ENCODE measurements at places on chromosomes 12 and 14.

DNA sequence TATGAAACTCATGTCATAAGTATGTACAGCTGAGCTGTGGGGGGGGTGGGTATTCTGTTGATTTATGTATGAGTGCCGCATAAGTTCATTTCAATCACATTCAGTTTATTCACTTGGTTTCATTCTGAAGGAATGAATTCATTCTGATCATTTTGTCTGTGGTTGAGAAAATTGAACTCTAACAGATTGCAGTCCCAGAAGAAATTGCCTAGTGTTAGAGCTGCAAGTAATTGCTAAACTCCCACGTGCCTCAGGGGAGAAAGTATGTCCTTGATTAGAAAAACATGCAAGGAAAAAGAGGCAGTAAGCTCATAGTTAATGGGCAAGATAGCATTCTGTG lies 442.4 kb upstream of the MGAT4C start:
- no peak for DNase-seq

- no peak for DNase-seq
Observed at GRCh38 chr12:119788786-119789185, 88.3 kb downstream of the CIT start.

DNA sequence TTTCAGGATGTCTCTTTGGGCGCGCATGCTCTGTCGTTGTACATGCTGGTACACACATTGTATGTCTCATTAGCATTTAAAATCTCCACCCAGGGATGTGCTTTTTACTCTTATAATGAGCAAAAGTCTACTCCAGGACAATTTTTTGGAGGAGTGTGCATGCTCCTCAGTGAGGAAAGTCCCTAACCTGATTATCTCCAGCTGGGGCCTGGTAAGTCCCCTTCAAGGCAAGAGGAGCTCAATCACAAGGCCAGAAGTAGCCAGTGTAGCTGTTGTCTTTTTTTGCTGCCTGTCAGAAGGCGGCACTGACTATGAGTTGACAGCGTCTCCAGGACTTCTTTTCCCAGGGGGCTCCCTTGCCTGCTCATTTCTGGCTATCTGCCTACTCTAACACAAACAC lies 218.3 kb upstream of the CNTN1 start:
- DNase-seq = no peak

- DNase-seq = no peak
Observed at GRCh38 chr14:81412779-81413178, 12.7 kb upstream of the STON2 start.

DNA sequence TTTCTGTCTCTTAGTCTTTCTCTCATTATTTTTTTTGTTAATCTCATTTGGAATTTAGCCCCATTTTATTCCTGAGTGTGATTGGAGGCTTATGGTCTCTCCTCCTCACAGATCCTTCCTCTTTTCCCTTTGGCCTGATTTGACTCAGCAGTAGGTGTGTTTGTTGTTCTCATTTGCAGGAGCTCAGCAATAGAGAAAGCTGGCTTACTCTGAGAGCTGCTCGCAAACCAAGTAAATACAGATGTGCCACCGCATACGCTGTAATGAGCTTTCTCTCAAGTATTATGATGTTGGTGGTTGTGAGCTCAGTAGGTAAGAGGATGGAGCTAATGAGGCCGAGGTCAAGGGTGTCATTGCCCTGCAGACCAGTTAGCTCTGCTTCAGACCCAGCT lies 206.5 kb downstream of the ETV6 start:
- no peak for DNase-seq

GRCh38 chr12:10293151-10293550 lies 14.5 kb upstream of the KLRD1 start:
- no peak for DNase-seq

- no peak for DNase-seq
Observed at GRCh38 chr12:126582231-126582630, 1517.0 kb downstream of the AACS start.

GRCh38 chr12:5220835-5221234 lies 177.2 kb downstream of the KCNA5 start:
- DNase-seq = no peak

DNA sequence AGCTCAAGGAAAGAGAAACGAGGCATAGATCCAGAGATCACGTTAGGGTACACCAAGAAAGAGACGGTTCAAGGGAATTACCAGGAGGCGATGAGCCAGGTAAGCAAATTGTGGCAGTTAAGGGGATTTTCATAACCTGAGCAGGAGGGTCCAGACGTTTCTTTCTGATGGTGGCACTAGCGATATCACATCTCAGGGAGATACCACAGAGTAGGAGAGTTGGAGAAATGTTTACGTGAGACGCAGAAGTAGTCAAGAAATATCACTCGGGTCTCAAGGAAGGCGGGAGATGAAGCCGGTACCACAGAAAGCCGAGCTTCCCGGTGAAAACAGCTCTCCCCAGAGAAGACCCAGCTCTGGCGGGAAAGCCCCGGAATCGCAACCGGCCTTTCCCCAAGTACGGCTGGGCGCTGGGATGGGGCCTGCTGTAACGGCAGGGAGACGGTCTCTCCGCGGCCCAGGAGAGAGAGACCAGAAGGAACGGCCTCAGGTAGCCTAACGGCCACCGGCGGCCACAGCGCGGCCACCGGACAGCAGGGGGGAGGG lies 485 bp downstream of the SENP1 start:
- no peak for DNase-seq

DNA sequence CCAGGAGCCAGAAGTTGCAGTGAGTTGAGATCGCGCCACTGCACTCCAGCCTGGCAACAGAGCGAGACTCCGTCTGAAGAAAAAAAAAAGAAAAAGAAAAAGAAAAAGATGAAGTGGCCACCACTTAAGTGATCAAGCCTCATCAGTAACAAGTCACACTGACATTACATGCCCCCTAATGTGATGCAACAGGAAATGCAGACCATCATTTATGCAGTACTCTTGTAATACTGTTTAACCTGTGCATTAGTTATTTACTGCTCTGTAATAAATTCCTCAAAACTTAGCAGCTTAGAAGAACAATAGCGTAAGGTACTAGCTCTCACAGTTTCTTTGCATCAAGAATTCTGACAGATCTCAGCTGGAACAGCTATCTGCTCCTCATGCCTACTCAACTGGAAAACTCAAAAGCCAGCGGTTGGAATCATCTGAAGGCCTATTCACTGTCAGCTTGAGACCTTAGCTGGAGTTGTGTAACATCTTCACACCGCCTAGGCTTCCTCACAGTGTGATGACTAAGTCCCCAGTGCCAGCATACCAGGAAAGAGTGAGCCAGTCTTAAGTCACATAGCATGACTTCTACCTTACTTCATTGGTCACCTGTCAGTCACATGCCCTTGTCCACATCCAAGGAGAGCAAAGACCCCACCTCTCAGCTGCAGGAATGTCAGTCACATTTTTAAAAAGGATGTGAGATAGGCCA lies 31.5 kb downstream of the EPS8 start:
- DNase-seq = no peak

GRCh38 chr14:54653712-54654469 lies 87.0 kb downstream of the SAMD4A start:
- no peak for DNase-seq

- DNase-seq = no peak
Observed at GRCh38 chr12:132363661-132364347, 34.4 kb upstream of the GALNT9 start.

GRCh38 chr14:54829486-54830224 lies 73.0 kb downstream of the GCH1 start:
- no peak for DNase-seq

DNA sequence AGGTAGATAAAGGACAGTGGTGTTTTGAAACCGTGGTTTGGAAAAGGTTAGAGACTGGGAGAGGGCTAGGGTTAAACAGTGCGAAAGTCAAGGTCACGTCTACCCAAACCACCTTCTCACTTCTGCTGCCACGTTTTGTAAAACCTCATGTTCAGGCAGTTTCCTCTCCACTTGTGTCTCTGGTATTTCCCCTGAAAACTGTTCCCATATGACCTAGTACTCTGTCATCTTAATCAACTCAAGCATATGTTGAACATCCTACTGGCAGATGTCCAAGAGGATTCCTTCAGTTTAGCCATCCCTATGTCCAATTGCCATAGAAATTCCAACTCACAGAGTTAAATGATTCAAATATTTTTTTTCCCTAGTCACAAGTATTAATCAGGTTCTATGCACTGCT lies 17.4 kb downstream of the CLEC4C start:
- no peak for DNase-seq

DNA sequence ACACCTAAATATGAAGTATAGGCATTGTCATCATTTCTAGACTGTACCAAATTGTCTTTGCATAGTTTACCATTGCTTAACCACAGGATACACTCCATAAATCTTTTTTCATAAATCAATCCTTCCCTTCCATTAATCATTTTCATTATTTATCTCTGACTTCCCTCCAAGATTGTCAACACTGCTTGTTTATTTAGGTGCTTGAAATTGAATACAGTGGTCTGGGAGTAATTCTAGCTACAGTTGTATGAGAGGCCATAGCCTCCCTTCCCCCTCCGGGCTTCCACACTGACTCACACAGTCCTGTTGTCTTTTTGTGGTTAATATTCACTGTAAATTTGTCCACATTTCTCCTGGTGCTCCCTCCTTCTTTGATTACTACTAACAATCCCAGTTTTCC lies 114.2 kb upstream of the ARID2 start:
- DNase-seq = no peak

GRCh38 chr14:44297437-44297836 lies 209.6 kb downstream of the FSCB start:
- no peak for DNase-seq

DNA sequence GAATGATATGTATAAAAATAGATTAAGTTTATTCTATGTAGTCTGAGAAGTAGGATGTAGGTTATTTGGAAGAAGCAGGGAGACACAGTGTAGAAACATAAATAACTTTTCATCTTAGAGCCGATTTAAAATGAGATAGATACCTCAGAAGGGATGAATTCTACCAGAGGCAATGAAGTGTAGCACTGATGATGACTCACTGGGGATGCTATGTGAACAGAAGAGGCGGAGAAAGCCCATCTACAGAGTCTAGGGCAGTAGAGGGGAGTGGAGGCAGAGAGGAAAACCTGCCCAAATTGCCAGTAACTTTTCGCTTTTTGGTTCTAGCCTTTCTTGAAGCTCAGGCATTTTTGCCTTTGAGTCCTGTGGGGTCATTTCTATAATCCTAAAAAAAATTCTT lies 451.8 kb downstream of the ATP23 start:
- no peak for DNase-seq

Measured in activated naive CD8-positive, alpha-beta T cell treated with anti-CD3 and anti-CD28 coated beads, Interleukin-2, amount 50 U/mL, for 16 hours (primary cell).